Suppressor macrophage (primary cell): ENCODE measurements at places on chromosomes 1 and 21.

GRCh38 chr1:1204425-1204920, 1.9 kb downstream of the TNFRSF18 start:
- no peak for DNase-seq

- DNase-seq, result no peak
These were observed 3.3 kb downstream of the CFAP126 start for GRCh38 chr1:161364332-161364731.

DNA sequence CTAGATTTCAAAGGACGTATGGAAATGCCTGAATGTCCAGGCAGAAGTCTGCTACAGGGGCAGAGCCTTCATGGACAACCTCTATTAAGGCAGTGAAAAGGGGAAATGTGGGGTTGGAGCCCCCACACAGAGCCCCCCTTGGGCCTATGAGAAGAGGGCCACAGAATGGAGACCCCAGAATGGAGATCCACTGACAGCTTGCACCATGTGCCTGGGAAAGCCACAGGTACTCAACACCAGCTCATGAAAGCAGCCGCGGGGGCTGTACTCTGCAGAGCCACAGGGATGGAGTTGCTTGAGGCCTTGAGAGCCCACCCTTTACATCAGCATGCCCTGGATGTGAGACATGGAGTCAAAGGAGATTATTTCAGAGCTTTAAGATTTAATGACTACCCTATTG, 108.7 kb downstream of the DMRTB1 start:
- no peak for DNase-seq

- no peak for DNase-seq
These were observed 53.4 kb upstream of the GOLT1A start for GRCh38 chr1:204267191-204267601.

DNA sequence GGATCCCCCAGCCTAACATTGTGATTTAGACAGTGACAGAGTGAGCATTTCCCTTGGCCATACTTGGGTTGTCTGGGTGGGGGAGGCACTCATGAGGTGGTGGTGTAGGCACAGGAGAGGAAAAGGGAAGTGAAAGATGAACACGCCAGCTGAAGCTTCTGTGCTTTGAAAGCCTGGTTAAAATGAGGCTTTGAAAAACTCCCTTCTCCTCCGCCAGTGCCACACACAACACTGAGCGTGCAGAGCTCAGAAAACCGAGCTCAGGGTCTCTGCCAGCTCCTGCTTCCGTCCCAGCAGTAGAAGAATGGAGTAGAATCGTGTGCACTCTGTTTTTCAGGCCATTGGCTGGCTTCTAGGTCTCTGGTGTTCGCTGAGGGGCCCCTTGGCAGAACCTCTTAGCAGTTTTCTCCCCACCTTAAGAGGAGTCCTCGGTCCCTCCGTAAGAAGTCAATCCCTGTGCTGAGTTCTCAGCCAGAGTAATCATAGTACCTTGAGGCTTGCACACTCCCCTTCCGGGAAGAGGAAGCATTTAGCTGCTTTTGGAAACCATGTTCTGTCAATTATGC, 12.9 kb downstream of the PLEKHM2 start:
- DNase-seq, result peak; percentile 90

DNA sequence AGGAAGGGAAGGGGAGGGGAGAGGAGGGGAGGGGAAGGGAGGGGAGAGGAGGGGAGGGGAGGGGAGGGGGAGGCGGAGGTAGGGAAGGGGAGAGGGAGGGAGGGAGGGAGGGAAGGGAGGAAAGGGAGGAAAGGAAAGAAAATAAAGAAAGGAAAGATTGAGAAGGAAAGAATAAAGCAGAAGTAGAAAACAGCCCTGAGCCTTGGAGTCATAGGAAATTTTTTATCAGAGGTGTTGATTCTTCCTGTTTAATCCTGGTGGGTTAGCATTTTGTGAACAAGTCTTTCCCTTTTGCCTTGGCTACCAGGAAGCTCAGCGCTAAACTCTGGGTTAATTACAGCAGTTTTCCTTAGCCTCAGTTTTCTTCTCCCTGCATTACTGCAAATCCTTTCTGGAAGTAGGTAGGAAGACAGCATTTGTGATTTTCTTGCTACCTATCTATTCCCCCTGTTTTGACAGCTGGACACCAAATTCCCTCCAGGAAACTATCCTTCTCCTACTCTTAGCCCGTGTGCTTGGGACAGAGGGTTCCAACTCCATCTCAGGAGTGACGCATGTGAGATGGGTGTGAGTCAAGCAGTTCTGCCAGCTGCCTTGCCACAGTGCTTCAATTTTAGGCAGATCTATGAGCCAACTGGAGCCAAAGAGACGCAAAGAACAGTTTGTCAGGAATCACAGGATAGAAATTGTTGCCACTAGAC, 26.9 kb downstream of the TOMM20 start:
- DNase-seq, result no peak

DNA sequence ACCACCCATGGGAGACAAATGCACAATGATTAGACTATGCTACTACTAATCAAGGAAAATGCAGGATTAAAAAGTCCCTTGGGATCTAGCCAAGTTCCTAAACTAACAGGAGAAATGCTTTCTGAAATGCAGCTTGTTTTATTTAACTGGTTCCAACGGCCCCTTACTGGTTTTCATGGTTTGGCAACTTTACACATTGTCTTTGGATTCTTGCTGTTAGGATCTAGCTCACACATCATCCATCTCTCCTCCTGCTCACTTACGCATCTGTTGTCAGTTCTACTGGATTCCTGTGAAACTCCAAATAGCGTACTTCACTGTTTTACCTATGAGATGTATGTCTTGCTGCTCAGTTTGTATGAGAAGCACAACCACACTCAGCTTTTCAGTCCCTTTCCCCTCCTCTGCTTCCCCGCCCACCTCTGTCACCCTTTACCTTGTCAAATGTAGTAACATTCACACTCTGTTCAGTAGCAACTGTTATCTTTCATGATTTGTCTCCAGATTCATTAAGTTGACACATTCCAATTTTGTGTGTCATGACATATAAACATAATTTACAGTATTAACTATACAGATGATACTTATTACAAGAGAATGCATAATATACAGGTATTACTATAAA, 130.1 kb downstream of the SIM2 start:
- no peak for DNase-seq

GRCh38 chr21:17784180-17784598, 35.0 kb downstream of the C21orf91 start:
- peak; percentile 75 for DNase-seq

DNA sequence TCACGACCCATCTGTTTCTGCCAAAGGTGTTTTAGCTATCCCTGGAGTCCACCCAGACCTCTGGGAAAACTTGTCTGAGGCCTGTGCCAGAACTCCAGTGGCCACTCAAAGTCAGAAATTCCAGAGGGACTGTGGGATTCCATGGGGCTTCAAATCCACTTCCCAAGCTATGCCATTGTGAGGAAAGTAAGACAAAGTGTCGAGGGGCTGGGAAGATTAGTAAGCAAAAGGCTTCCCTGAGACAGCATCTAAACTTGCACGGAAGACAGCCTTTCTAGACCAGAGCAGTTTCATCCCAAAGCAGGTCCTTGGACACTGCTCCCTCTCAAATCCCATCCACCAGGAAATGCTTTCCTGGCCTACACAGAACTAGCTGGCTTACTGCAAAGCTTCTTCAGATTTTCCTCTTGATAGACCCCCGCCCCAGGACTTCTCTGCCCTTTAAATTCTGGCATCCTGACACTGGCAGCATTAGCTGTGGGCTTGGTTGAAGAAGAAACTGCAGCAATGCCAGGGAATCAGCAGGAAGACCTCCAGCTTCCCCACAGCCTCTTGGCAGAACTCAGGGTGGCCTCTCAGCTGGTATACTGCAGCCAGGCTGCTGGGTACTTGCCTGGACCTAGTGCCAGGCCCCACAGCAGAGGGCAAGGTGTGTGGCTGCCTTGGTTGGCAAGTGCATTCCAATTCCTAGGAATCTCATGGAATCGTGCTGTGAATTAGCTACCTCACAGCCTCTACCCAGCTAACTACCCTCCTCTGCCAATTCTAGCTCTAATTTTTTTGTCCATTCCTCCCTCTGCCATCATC, 27.3 kb upstream of the LMX1A start:
- DNase-seq, result no peak

DNA sequence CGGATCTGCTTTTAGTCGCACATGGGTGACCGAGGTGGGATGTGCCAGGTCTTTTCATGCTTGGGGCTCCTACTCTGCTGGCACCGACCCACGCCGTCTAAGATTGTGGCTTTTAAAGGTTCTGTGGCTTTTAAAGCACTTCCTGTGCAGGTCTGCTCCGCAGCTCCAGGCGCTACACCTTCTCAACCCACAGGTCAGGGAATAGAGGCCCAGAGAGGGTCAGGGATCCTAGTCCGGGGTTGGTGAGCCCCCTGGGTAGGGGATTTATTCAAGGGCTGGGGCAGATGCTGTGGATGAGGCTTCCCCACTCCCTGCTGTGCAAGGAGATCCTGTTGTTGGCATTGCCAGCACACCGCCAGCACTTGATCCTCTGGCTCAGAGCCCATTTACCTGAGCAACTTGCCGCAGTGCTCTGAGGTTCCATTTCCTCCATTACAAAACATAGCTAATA, 212.8 kb upstream of the RAB4A start:
- no peak for DNase-seq

GRCh38 chr21:38261851-38262250, 5.1 kb downstream of the KCNJ15 start:
- no peak for DNase-seq

DNA sequence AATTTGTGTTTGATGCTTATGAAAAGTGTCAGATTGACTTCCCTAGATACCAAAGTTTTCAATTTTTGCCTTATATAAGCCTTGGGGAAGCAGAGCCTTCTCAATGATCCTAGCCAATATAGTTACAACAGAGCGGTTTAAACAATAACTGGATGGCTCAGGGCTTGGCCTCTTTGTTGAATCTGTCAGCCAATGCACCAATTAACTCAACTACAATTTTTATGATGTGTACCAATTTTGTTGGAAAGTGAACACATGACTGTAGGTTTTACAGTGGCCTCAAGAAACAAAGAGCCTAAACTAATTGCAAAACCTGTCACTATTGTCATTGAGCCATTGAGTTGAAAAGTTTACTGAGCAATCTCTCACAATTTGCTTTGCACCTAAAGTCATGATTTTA, 71.6 kb upstream of the RGS18 start:
- no peak for DNase-seq

GRCh38 chr1:199857108-199857507, 170.4 kb upstream of the NR5A2 start:
- peak; percentile 83 for DNase-seq

GRCh38 chr1:15918962-15919715, 56.8 kb downstream of the ZBTB17 start:
- DNase-seq, result no peak

- no peak for DNase-seq
These were observed 2.6 kb downstream of the PTAFR start for GRCh38 chr1:28173980-28174297.

DNA sequence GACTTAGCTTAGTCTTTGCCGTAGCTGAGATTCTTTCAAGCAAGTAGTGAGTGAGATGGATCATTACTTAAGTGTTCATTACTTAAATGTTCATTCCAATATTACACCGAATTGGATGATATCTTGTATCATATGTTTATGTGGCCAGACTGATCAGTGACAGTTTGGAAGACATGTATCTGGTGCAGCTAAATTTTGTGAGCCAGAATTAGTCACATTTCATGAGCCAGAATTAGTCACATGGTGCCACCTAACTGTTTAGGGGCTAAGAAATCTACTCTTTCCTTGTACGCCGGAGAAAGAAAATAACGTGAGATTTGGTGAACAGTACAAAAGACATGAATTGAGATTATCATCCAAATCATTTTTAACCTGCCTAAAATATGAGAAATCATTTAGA, 355.6 kb downstream of the USP25 start:
- no peak for DNase-seq

- peak; percentile 25 for DNase-seq
These were observed 19.0 kb upstream of the SLC6A9 start for GRCh38 chr1:44050261-44050660.

- DNase-seq, result no peak
These were observed 147.3 kb downstream of the TLR5 start for GRCh38 chr1:222995620-222996309.
